ENCODE measurements at places on chromosomes 12 and 14.

DNA sequence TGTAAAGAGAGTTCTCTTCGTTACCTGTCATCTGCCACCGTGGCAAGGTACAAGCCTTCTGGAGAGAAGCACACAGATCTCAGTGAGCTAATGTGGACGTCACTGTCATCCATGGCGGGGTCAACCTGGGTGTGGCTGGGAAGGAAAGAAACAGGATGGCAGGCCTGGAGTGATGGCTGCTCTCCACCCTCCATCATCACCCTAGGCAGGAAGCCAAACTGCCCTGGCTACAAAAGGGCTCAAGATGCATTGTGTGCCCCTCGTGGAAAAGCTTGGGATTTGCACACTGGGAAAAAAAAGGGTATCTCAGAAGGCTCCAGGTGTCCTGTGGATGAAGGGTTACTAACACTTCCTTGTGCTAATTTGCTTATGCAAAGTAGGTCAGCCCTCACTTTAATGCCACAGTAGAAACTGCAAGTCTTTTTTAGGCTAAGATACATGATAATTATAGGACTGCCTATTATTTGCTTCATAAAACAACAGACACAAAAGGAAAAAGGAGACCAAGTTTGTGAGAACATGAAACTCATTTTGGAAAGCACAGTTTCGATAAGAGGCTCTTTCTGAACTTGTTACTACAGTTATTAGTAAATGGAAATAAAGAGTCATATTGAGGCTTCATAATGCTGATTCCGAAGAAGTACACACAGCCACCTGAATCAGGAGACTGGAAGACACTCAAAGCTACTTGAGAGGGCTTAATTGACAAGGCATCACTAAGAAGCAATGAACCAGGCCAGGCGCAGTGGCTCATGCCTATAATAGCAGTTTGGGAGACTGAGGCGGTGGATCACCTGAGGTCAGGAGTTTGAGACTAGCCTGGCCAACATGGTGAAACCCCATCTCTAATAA, 18.9 kb downstream of the RFC5 start:
- DNase-seq, result no peak

GRCh38 chr12:130162745-130163460, 639 bp downstream of the FZD10 start:
- no peak for DNase-seq

DNA sequence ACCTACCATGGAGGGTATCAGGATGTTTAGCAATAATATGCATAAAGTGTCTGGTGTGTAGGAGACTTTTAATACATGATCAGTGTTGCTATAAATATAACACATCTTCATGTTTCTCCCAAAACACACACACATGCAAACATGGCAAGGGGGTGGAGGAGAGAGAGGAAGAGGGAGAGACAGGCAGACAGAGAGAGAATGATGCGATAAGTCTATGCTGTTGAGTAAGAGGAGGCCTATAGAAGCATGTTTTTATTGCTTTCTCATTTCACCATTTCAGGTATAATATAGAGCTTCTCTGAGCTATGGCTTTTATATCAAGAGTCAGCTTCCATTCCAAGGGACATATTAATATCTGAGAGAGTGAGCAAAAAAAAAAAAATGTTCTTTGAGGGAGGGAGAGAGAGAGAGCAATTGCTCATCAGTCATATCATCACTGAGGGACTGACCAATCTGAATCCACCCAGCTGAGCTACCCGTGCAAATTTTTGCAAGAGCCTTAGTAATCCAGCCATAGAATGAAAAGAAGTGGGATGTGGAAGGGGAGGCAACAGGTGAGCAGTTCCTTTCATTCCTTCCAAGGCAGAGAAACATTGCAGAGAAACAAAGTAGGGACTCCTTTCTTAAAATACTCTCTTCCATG, 54.8 kb upstream of the RASSF8 start:
- no peak for DNase-seq

- DNase-seq, result no peak
Observed at GRCh38 chr12:109999983-110000505, 814 bp downstream of the ANKRD13A start.

DNA sequence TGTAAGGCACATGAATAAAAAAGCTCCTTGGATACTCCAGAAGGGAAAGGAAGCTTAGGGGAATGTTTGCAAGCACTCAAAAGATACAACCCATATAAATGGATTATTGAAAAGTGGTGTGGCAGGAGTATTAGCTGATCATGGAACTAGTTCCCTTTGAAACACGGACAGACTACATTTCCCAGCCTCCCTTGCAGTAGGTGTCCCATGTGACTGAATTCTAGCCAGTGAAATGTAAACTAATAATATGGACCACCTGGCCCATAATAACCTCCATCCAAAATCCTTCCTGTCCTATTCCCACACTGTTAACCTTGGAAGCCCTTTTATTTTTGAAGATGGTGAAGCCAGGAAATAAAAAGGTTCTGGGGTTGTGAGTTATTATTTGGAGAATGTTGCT, 242.3 kb downstream of the SUDS3 start:
- DNase-seq, result no peak

DNA sequence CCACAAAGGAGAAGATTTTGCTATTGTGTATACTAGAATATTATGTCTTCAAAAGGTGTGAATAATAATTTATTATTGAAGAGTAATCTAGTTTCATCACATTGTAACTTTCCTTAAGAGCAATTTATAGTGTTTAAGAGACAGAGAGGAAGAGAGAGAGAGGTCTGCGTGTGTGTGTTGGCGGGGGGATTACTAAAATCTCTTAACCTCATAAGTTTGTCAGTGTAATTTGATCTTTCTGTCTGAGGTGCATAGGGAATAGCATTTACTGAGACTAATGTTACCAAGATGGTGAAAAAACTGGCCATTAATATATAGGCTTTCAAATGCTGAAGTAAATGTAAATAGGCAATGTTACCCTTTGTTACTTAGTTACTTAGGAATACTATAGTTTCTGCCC, 48.2 kb upstream of the BTG1 start:
- DNase-seq, result no peak

DNA sequence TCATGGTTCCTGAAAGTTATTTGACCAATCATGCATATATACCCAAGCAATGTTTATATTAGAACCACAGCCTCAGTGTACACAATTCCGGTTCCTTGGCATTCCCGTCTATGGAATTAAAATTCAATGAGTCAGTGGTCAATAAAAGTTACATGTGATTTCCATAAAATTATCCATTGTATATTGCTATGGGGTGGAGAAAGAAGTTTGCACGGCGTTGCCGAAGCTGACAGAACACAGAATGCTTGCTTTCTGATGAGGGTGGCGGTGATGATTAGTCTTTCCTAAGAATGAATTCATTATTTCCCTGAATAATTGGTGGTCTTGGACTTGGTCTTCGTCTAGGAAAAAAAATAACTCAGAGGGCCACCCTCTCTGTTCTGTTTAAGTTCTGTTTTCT, 214.1 kb downstream of the ANO2 start:
- no peak for DNase-seq

DNA sequence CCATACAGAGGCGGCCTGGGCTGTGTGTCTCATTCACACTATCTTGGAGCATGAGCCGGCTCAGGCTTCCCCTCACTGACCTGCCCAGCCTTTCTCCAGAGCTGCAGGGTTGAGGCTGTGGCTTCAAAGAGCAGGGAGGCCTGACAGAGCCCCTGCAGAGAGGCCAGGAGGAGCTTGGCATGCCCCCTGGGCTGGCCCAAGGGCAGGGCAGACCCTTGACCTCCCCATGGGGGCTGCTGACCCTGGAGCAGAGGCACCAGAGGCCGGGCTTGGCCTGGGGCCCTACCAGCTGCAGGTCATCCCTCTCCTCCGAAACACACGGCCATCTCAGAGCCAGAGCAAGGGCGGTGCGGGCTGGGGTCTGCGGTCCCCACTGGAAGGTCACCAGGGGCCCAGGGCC, 46.6 kb upstream of the FZD10 start:
- DNase-seq, result no peak

Data from stimulated activated CD4-positive, alpha-beta T cell treated with anti-CD3 and anti-CD28 coated beads, Interleukin-1b, Interleukin-23, amount 100 ng/mL, for 1 hour (primary cell).